ENCODE measurements at places on chromosomes 11 and 22. TPM values are rescaled to one million over a fixed set of nuclear protein-coding genes. Genes with fewer than 3 reads are reported as not detected.

DNA sequence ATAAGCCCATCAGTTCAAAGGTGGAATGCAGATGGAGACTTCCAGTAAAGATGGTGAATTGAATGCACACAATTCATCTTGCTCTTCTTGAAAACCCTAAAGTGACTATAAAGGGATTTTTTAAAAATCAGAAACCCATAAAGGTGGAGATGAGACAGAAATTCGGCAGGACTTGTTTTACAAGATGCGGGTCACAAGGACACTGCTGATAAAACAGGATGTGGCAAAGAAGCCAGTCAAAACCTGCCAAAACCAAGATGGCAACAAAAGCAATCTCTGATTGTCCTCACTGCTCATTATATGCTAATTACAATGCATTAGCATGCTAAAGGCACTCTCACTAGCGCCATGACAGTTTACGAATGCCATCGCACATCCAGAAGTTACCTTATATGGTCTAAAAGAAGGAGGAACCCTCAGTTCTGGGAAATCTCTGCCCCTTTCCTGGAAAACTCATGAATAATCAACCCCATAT is 137.1 kb downstream of the NECTIN1 start:
- H3K27me3 ChIP-seq = no peaks in the 10 kb centered on the region
- DNase-seq = no peak
- H3K4me3 ChIP-seq = no peak overlapping the region
- H3K4me1 ChIP-seq = peaks cover 26% of the 10 kb centered on the region

DNA sequence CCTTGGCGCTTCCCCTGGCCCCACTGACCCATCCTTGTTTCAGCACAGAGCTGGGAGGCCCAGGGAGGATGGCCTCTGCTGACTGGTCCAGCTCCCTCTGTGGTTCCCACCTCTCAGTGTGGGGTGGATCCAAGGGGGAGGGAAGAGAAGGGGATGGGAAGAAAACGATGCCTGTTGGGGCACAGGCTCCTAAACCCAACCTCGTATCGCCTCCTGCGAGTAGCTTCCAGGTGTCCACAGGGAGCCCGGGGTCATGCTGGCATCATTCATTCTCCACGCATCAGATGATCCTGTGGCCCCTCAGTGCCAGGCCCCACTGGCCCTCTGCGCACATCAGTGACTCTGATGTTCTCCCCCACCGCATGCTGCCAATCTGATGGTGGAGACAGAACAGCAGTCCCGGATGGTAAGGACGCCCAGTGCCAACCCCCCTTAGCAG is 5.1 kb downstream of the MYEOV start:
- DNase-seq = peak; percentile 38
- no peaks in the 10 kb centered on the region for H3K36me3 ChIP-seq
- H3K4me1 ChIP-seq = peaks cover 61% of the 10 kb centered on the region
- H3K4me3 ChIP-seq = no peak overlapping the region
- H3K27me3 ChIP-seq = no peaks in the 10 kb centered on the region

DNA sequence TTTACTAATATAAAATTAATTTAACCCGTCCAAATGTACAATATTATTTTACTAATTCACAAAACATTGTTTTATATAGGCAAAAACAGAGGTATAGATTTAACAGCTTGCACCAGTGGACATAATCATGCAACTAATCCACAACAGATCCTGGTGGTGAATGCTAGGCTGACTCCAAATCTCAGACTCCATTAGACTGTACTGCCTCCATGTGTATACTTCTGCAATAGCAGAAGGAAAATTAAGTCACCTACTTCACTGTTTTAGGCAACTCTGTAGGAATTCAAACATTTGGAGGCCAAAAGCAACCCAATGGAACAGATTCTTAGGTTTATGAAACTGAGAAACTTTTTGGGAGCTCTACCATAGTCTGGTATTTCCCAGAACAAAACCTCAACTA is 30.0 kb upstream of the RAB39A start:
- peak; percentile 75 for DNase-seq
- no peak overlapping the region for H3K4me3 ChIP-seq
- no peak overlapping the region for H3K27ac ChIP-seq
- peaks cover 12% of the 10 kb centered on the region for H3K27me3 ChIP-seq

DNA sequence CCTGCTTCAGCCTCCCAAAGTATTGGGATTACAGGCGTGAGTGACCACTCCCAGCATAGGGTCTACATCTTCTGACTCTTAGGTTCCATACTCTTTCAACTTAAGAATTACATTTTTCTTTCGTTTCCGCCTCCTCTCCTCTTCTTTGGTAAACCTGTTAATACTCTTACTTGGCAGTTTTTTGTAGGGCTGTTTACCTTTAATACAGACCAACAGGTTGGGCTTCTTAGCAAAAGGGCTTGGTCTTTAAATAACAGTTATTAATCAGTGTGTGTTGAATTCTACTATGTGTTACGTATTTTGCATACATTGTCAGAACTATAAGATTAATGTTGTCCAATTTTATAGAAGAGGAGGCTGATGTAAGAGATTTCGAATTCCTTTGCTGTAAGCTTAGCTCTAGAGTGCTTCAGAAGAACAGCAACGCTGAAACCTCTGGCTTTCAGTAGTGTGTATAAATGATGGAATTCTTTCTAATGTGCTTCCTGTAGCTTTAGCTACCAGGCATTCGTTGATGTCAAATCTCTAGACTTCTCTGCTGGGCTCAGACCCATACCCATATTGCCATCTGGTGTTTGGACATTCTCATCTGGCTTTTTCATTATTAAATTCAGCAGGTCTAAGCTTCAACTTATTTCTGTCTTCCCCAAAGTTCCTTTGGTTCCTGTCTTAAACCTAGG is 3.1 kb downstream of the FDX1 start:
- H3K36me3 ChIP-seq = no peaks in the 10 kb centered on the region
- H3K27ac ChIP-seq = no peak overlapping the region
- no peaks in the 10 kb centered on the region for H3K27me3 ChIP-seq
- no peak for DNase-seq
- no peak overlapping the region for H3K4me3 ChIP-seq

- no peaks in the 10 kb centered on the region for H3K36me3 ChIP-seq
- DNase-seq = no peak
- H3K27ac ChIP-seq = no peak overlapping the region
These were observed 58.6 kb upstream of the PRDM11 start for GRCh38 chr11:45087900-45088160.

DNA sequence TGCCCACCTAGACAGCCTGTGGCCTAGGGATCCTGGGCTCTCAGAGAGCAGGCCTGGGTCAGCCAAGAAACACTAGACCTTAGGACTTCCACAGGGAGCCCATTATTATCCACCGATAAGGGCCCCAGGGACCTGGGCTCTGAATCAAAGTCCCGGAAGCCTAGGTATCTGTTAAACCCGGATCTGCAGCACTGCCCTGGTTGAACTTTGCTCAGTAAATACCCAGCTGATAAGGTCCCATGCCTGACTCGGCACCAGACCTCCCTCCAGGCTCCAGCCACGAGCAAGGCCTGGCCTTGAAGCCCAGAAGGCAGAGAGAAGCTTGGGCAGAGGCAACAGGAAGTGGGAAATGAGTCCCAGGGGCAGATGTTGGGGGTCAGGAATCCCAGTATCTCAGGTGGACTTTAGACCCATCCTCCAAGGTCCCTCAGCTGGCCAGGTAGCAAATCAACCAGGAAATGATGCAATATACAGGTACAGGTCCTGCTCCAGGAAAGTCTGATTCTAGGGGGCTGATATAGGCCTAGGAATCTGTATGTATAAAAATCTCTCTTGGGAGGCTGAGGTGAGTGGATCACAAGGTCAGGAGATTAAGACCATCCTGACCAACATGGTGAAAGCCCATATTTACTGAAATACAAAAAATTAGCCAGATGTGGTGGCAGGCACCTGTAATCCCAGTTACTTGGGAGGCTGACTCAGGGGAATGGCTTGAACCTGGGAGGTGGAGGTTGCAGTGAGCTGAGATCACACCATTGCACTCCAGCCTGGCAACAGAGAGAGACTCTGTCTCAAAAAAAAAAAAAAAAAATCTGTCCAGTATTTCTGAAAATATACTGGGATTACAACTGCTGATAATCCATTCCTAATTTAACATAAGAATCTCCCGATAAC is 18.7 kb downstream of the POU2AF1 start:
- H3K4me1 ChIP-seq = no peaks in the 10 kb centered on the region
- H3K27me3 ChIP-seq = no peaks in the 10 kb centered on the region
- no peak overlapping the region for H3K27ac ChIP-seq
- DNase-seq = no peak
- no peak overlapping the region for H3K4me3 ChIP-seq
- no peaks in the 10 kb centered on the region for H3K36me3 ChIP-seq

GRCh38 chr11:58900479-58901420 is 38.5 kb upstream of the GLYATL1 start:
- H3K36me3 ChIP-seq = no peaks in the 10 kb centered on the region
- H3K4me1 ChIP-seq = no peaks in the 10 kb centered on the region
- no peaks in the 10 kb centered on the region for H3K27me3 ChIP-seq
- H3K4me3 ChIP-seq = no peak overlapping the region
- peak; percentile 66 for DNase-seq
- H3K27ac ChIP-seq = no peak overlapping the region

Gene ABCG4
- not detected for total RNA-seq

Gene SERPING1
- 147 TPM for total RNA-seq

Gene GLYAT
- not detected for total RNA-seq

All from GM23248 (cell line).